ENCODE measurements at places on chromosomes 6 and 20.

GRCh38 chr6:56573624-56574023, 69.1 kb downstream of the DST start:
- DNase-seq: no peak

- no peak for DNase-seq
These were observed 23.0 kb downstream of the GMDS start for GRCh38 chr6:2222275-2222842.

DNA sequence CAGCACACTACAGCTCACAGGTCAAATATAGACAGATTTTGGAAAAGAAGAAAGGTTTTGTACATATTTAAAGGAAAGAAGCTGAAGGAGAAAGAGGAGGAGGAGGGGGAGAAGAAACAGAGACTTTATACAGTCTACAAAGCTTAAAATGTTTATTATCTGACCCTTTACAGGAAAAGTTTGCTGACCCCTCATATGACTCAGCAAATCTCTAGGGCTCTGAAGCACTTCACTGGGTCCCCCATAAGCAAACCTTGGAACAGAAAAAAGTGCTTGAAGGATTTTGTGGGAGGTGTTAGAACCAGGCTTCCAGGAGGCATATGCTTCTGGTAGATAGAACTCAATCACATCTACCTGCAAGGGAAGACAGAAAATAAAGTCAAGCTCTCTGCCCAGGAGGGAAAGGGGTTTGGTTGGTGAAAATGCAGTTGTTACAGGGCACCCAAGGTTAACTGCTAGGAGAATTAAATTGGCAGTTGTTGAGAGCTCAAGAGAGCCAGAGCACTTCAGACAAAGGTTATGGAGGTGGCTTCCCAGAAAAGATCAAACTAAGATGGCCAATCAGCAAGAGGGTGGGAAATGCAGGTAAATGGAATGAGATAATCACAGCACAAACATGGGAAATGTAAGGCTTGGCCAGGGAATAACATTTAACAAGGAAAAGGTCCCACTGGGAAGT, 207.4 kb upstream of the SGK1 start:
- no peak for DNase-seq

DNA sequence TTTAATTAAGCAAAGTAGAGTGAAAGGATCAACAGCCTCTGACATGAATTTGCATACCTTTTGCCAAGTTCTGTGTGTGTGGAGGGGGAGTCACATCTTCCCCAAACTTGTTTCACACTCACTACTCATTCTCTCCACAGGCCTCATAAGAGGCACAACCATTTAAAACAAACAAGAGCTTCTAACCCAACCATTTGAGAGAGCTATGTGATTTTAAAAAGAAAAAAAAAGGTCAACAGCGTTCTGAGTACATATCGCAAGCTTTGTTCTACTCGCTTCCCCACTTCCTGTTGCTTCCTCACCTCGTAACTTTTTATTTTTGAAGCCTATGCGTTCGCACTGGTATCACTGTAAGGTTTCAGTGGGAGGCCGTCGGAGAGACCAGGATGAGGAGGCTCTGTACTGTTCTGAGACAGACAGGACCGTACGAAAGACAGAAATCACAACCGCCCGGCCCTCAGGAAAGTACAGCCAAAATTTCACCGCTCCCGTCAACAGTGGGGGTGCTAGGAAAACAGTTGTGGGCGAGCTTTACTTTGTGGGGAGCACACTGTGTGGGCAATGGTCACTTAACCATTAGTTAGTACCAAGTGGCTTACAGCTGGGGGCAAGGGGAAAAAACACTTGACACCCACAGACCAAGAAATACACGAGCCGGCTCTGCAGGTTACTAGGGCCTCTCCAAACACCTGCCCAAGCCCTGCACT, 61.3 kb downstream of the TRERF1 start:
- DNase-seq: peak; percentile 26

DNA sequence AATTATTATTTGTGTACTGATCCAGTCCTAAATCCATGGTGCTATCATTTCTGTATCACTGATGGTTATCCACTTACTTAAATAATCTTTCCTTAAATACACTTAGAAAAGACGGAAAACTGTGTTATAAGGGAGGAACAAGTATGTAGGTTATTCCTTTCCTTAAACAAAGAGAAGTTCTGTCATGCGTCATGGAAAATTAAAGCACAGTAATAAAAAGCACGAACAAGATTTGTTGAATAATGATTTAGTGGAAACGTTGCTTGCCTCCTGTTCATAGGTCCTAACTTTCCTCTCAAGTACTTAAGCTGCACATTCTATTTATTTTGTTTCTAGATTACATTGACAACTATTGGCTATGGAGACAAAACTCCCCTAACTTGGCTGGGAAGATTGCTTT, 120.4 kb downstream of the KHDC1L start:
- DNase-seq: no peak

Measured in CD4-positive, alpha-beta T cell (primary cell).